Glomerular endothelial cell (primary cell): ENCODE measurements at places on chromosomes 2 and 18. TPM values are rescaled to one million over a fixed set of nuclear protein-coding genes. Genes with fewer than 3 reads are reported as not detected.

DARS1 gene
- 40.1 and 49.6 TPM in 2 replicates for total RNA-seq

CD8B gene
- not detected in 2 replicates for total RNA-seq

SOWAHC gene
- total RNA-seq, result 5.3 and 5.7 TPM in 2 replicates

IGFBP2 gene
- total RNA-seq, result 268 and 272 TPM in 2 replicates

REEP1 gene
- 0.05 and 0.06 TPM in 2 replicates for total RNA-seq

CNDP1 gene
- total RNA-seq, result not detected in 2 replicates

METTL21A gene
- total RNA-seq, result 17.7 and 22.5 TPM in 2 replicates

CYP27A1 gene
- total RNA-seq, result 15.8 and 24.0 TPM in 2 replicates

APLF gene
- total RNA-seq, result 2.4 and 3.3 TPM in 2 replicates
